ENCODE measurements at places on chromosomes 3 and 15.

- no peak for DNase-seq
These were observed 154.8 kb downstream of the ALDH1A2 start for GRCh38 chr15:57910672-57911071.

DNA sequence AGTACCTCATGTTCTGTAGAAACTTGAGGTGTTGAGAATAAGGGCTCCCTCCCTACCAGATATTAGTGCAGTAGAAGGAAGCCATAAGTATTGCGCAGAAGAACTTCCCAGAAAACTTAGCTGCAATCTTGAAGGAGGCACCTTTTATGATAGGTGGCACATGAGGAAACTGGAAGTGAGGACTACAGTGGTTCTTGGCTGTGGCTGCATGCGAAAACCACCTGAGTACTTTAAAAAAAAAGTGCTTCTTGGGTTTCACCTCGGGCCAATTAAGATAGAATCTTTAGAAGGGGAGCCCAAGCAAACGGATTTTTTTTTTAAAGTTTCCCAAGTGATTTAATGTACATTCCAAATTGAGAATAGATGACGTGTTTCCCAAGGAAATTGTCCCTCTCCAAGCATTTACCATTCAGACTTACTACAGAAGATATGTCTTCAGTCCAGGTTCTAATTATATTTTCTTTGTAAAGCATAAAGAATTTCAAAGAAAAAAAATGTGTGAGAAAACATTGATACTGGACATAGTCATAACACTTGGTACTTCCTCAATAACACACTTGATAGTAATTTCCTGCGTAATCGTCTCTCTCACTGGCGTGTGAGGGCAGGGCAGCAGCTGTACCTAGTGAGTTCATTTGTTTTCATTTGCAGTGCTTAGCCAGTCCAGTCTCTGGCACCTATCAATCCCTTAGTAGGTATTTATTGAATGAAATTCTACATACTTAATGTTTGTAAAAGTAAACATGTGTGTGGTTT, 12.3 kb upstream of the NR1I2 start:
- no peak for DNase-seq

DNA sequence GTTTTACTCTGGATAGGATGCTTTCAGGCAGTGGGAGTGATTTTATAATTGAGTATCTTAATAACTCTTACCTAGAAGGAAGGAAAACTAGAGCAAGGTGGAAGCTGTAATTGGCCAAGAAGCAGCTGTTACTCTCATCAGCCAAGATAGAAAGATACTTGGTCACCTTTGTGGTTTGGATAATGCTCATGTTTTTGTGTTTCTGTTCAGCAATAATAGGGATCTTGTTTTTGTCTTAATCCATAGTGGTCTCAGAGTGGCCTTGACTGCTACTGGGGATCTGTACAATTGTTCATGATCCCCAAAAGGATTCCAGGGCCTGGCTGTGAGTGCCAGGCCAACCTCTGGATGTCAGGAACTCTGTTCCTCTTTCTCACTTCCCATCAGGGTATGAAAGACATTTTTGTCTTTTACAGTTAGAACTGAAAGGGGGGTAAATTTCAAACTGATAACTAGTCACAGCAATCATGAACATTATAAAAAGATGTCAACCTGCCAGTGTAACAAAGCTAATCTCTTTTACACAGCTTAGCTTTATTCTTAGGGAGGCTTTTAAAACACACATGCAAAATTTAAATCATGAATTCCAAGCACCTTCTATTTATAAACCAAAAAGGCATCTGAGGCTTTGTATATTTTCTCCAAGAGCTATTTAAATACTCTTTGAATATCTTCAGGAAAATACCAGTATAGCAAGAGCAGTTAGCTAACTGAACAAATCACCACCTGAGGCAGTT, 6.0 kb downstream of the UBL7 start:
- DNase-seq: no peak

- no peak for DNase-seq
These were observed 94.7 kb upstream of the SLC7A14 start for GRCh38 chr3:170680593-170680992.

- DNase-seq: no peak
These were observed 137.6 kb downstream of the SRGAP3 start for GRCh38 chr3:9111866-9112265.

- no peak for DNase-seq
These were observed 447.4 kb downstream of the AGBL1 start for GRCh38 chr15:86526938-86527690.

- DNase-seq: no peak
These were observed 32.8 kb downstream of the BDH1 start for GRCh38 chr3:197522881-197523441.

DNA sequence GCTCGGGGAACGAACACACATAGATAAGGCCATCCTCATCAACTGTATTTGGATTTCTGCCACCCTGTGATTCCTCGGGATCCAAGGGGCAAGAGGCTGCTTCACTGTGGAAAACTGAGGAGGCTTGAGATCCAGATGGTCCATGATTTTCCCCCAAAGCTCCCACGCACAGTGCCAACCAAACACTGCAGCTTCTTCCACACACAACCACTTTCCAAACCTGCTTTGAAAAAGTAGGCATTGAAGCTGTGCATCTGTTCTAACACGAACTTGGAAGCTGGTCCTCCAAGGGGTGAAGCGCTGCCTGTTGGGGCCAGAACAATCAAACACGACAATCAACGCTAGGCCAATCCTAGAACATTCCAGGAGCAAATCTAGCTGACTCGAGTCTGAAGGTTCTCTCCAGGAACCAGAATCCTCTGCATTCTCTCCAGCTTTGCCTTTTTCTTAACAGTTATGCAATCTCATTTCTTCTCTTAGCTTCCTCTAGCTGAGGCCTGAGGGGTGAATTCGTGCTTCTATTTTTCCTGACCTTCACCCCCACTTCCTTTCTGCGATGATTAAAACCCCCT, 104.4 kb downstream of the LRRK1 start:
- DNase-seq: no peak

- no peak for DNase-seq
These were observed 524.7 kb downstream of the DIPK2A start for GRCh38 chr3:144496141-144496835.

DNA sequence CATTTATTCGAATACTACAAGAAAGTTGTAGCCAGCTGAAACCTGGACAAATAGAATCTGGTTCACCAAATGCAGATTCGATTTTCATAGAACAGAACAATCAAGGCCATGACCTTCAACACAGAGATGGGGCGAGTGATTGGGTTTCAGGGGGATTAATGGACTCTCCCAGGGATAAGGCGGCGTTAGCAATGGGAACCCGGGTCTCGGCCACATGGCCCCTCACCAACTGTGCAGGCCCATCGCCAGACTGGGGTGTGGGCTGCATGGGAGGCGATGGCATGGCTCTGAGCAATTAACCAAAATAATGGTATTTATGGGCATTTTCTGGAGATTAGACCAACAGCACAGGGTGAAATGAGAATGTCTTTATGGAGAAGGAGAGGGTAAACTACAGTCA, 34.2 kb downstream of the VGLL4 start:
- no peak for DNase-seq

GRCh38 chr15:67127965-67128364, 62.6 kb downstream of the SMAD3 start:
- DNase-seq: no peak
